ENCODE measurements at places on chromosomes 4 and X.
A peak's percentile ranks its signal among the peaks of the same experiment; 100 is the strongest.

GRCh38 chr4:11735651-11736050 lies 307.0 kb upstream of the HS3ST1 start:
- DNase-seq = no peak

- no peak for DNase-seq
Observed at GRCh38 chr4:85571008-85571407, 96.1 kb downstream of the ARHGAP24 start.

GRCh38 chr4:141356321-141356962 lies 135.7 kb downstream of the ZNF330 start:
- DNase-seq = no peak

DNA sequence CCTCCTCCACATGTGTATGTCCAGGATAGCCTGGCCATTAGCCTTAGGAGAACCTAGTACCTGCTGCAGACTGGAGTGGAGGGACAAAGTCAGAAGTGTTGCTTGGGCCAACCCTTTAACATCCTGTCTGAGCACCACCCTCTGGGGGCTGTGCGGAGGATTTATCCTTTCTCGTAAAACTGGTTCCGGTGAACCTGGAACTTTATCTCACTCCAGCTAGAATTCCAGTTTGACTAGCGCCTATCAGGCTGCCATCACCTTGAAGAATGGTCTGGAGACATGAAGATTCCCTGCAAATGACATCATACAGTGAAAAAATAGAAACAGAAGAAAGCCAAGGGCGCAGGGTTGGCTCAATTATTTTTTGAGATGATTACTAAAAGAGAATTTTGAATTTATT lies 4.0 kb downstream of the TCEAL8 start:
- no peak for DNase-seq

GRCh38 chrX:150719621-150720020 lies 26.4 kb downstream of the MTMR1 start:
- DNase-seq = no peak

DNA sequence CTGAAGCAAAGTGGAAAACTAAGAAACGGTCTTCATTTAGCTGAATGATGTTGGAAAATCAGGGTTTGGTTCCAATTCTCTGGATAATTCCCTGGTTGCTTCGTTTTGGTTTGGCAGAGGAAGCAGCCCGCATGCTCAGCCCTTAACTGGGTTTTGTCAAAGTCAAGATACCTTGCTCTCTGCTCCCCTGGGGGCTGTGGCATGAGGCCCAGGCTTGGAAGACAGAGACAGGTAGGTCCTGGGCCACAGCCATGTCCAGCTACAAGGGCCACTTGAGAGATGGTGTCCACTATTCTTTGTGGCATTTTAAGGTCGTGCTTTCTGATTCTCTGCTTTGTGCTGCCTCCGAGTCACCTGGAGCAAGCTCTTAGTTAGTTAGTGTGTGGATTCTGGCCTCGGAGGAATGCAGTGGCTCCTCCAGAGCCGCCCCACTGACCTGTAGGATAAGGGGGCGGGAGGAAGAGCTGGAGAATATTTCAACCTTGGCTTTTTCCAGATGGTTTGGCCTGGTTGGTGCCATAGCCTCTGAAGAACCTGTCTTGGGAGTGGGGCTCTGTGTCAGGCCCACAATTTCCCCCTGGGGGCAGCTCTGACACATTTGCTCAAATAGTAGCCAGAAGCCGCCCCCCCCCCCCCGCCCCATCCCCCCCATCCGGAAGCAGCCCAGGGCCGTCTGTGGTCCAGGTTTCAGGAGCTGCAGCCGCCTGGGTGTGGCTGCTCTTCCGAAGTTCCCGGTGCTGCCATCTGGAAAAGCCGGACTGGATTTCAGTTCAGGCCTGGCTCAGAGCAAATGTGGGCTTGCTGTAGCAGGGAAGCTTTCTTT lies 147.1 kb downstream of the NHS start:
- DNase-seq = no peak

GRCh38 chr4:47837908-47838294 lies at the start of gene CORIN:
TSS of gene CORIN (minus strand) at chr4:47838067. CDS start at chr4:47837949, 118 bp downstream.
- DNase-seq = no peak

DNA sequence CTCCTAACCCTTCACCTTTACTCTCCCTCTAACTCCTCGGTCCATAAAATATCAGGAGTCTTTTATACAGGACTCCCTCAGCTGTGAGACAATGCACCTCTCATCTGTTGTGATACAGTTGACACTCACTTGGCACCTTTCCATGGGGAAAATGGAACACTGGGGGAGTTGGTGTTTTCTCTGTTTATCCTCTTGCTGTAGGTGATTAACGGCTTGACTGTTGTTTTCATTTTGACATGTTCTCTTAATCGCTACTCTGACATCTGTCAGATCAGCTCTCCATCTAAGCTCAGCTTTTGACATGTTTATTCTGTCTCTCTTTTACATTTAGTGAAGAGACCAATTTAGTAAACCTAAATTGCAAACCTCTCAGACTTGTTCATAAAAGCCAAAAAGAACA lies 604.8 kb downstream of the TRAM1L1 start:
- no peak for DNase-seq

DNA sequence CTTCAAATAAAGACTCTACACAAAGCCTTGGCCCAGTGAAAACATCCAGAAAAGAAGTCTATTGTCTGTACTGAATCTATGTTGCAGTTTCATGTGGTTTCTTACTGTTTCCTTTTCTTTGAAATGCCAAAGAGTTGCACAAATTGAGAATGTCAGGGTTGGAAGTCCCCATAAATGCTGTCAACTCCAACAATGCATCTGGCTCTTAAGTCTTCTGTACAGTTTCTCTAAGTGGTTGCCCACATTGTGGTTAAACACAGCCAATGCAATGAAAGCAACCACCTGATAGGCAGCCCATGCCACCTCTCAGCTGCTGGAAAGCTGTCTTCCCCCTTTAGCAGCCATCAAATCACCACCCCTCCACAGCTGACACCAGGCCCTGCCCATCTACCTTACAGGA lies 67.2 kb upstream of the C1GALT1C1 start:
- peak; percentile 7 for DNase-seq

- no peak for DNase-seq
Observed at GRCh38 chr4:56050625-56051024, 101.9 kb downstream of the CEP135 start.

DNA sequence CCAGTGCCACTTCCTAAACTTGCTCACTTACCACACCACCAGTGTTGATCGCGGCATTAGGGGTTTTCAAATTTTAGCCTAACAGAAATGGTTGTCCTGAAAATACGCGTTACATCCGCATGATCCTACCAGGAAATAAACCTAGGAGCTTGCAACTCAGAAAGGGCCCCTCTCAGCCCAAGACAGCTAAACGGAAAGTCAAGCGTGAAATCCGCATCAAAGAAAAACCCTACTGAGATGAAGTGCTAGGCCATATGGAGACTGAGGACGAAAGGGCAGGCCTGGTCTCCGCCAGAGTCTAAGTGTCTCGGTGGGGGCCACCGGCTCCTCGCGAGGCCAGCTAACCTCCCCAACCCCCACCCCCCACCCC lies 626 bp downstream of the YTHDC1 start:
- no peak for DNase-seq

DNA sequence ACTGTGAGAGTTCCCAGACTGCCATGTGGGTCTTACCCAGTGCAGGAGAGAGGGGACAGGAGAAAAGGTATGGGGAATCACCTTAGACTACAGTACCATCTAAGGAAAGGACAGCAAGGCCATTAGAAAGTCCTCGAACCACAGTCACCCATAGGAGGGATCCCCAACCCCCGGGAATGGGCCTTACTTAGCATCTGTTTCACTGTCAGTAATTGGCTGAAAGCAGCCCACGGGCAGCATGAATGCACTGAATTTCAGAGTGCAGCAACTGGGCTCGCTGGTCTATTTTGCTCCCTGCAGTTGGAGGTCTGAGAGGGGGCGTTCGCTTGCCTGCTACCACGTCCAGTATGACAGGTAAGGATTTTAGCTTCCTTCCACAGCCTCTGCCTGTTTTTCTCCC lies 50.4 kb upstream of the KLHL8 start:
- DNase-seq = no peak

DNA sequence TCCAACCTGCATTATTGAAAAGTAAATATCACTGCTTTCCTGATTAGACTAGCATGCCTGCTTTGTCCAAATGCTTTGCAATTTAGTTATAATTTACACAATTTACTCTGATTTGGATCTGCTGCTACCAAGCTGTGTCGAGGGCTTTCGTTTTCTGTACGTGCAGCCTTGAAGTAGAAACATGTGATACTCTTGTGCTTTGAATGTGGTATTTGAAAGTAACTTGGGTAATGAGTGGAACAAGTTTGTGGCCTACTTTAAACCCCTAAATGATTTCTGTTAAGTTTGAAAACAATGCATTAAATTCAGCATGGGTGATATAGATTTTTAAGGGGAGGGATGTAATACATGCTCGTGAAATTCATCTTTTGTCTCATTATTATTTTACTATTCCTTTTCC lies 240.7 kb downstream of the IQCM start:
- DNase-seq = no peak

GRCh38 chr4:2300431-2301224 lies 38.7 kb upstream of the MXD4 start:
- no peak for DNase-seq

- no peak for DNase-seq
Observed at GRCh38 chrX:151982222-151982621, 7.7 kb upstream of the GABRE start.

DNA sequence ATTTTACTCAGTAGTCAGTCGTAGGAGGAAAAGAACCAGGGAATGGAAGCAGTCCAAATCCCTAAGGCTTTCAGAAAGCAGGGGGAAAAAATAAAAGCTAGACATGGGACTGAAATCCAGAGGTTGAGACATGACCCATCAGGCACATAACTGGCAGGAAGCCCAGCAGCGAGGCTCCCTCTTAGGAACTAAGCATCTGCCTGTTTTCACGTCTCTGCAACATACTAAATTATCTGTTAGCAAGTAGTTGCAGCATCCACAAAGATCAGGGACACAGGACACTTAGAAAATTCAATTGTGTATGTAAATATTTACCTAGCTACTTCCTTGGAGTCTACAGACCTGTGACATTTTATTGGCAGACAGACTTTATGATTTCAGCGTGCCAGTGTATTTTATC lies 118.0 kb upstream of the EDNRA start:
- no peak for DNase-seq

DNA sequence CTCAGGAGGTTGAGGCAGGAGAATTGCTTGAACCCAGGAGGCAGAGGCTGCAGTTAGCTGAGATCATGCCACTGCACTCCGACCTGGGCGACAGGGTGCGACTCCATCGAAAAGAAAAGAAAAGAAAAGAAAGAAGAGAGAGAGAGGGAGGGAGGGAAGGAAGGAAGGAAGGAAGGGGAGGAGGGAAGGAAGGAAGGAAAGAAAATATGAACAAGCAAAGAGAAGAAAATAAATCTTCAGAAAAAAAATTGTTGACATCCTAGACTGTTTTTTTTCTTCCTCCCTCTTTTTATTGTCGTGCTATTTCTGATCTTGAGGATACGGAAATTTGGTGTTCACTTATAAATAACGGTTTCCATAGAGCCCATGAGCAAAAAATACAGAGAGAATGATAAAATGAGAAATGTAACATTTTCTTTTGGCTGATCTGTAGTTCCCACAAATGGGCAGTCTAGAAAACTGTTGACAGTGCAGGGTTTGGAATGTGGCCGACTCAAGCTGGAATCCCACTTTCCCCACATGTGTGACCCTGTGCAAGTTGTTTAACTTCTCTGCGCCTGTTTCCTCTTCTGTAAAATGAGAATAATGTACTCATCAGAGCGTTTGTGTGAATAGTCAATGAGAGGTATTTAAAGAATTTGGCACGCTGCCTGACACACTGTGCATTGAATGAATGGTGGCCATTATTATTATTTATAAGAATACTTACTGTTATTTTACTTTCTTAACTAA lies 19.4 kb downstream of the SORBS2 start:
- no peak for DNase-seq

DNA sequence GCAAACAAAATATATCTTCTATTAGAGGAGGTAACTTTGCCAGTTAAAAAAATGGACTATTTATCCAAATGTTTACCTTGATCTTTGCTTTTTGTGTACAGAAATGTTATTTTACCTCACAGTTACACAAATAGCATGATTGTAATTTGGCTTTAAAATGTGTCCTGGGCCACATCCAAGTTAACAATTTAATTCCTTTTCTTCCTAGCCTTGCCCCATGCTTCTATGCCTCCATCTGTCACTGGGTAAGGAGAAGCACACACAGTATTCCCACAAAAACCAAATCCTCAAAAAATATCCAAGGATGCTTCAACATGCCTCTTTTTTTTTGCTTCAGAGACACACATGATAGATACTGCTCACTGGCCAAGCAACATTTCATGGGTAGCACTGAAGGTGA lies 30.9 kb downstream of the GRXCR1 start:
- no peak for DNase-seq

DNA sequence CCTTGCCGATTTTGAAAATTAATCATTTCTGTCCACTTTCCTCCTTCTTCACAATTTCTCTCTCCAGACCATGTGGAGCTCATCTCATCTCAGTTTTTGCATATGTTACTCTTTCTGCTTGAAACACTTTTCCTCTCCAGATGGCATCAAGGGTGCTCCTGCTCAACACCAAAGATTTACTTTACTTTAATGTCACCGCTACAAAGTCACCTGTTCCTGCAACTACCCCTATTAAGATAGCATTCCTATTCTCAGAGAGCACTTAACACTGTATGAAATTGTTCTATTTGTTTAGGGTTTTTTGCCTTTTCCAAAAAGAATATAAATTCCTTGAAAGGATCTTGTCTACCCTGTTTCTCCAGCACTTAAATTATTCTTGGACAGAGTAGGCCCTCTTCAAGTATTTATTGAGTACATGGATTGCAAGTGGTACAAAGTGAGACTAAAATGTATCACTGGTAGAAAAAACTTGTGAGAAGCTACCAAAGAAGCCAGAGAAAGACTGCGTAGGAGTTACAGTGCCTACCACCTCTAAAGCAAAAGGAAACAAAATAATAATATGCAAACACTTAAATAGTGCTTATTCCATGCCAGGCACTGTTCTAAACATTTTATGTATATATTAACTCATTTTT lies 1.1 kb upstream of the EXOSC9 start:
- no peak for DNase-seq

DNA sequence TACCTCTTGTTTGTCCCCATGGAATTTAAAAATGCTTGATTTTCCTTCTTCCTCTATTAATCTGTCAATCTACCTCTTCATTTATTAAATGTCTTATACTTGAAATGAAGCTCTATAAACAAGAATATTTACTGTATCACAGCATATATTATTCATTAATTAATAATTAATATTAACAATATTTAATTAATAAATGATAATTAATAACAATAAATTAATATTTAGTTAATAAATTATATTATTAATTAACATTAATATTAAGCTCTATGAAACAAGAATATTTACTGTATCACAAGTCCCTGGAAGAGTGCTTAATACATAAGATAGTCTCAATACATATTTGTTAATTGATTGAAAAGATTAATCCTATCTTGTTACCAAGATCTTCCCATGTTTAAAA lies 306.6 kb downstream of the STPG2 start:
- no peak for DNase-seq

DNA sequence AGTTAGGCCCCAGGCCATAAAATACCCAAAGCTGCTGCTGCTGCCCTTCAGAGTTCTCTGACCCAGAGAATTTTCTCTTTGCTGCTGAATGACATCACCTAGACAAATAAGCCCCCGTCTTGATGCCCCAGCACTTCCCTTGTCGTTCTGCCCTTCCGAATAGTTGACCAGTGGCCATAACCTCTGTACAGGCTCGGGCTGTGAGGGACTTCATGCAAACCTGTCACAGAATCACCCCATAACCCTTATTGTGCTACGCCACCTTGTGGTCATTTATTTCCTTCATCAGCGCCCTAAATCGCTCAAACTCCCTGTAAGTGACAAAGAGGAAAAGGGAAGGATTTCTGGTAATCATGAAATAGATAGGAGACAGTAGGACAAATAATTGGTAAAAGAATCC lies 18.8 kb downstream of the SPACA5 start:
- peak; percentile 40 for DNase-seq

All from GM13976 (cell line).